ENCODE measurements at places on chromosomes 16 and 17.

DNA sequence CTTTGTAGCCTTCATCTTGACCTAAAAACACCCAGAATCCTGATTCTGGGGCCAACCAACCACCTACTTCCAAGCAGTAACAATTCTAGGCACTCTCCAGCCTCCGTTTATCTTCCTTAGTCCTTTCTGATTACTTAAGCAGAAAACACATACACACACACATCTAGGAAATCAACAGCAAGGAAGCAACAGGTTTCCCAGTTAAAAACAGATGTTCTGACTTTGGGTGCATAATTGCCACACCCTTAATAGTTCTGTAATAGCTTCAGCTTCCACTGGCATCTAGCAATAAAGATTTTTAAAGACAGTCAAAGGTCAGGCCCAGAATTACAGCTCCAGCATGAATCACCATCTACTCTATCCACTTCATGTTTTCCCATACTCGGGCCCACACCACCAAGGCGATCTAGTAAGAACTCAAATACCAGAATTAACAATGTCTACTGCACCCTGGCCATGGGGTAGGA, 2.6 kb downstream of the ARHGAP17 start:
- no peak for DNase-seq

GRCh38 chr17:37207103-37207502, 168.7 kb upstream of the C17orf78 start:
- DNase-seq = no peak

DNA sequence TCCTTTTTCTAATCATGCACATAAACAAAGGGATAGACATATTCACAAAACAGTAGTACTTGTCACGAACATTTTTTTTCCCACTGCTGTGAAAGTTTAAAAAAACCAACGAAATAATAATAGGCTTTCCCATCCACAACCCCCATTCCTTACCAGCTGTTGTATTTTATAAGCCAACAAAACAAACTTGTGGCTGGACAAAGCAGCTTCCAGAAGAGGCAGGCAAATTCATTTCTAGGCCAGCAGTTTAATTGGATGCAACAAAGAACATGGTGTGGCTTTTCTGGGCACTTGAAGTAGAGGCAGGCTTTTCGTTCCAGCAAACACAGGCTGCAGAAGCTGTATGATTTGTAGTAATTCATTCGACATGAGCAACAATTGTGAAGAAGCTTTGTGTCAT, 56.0 kb upstream of the FAM20A start:
- DNase-seq = no peak

DNA sequence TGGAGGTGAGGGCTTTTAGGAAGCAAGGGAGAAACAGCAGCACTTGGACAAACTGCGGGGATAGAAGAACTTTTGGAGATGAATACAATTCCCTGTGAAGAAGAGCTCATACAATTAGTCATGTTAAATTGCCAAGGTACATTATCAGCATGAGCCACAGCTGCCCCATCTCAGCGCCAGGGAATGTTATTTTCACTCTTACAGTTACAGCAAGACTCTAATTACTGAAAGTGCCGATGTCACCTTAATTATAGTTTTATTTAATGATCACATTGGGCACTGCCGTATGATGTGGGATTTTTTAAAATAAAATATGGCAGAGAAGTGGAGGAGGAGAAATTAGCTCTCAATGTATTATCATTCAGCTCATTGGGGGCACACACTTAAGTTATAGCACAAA, 144.8 kb upstream of the MON1B start:
- no peak for DNase-seq

GRCh38 chr16:88195911-88196465, 186.8 kb upstream of the ZNF469 start:
- DNase-seq = no peak
